ENCODE measurements at places on chromosomes 6 and 20. TPM values are rescaled to one million over a fixed set of nuclear protein-coding genes. Genes with fewer than 3 reads are reported as not detected.

Gene DTNBP1
- total RNA-seq = 23.2 TPM

Gene RHAG
- 0.97 TPM for total RNA-seq

Gene NFATC2
- total RNA-seq = 7.0 TPM

GRCh38 chr20:237929-238328 is 10.9 kb downstream of the DEFB129 start:
- no peak for DNase-seq

DNA sequence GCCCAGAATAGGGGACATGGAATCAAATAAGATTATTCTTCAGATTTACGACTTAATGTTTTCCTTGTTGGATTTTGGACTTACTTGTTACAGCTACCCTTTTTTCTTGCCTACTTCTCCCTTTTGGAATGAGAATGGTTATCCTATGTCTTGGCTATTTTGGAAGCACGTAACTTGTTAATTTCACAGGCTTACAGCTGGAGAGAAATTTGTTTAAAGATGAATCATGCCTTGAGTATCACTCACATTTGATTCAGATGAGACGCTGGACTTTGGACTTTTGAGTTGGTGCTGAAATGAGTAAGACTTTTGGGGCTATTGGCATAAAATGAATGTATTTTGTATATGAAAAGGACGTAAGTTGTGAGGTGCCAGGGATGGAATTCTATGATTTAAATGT is 83.3 kb downstream of the SMPDL3A start:
- no peak for DNase-seq

GRCh38 chr6:68196645-68197044 is 438.4 kb upstream of the ADGRB3 start:
- DNase-seq = no peak

DNA sequence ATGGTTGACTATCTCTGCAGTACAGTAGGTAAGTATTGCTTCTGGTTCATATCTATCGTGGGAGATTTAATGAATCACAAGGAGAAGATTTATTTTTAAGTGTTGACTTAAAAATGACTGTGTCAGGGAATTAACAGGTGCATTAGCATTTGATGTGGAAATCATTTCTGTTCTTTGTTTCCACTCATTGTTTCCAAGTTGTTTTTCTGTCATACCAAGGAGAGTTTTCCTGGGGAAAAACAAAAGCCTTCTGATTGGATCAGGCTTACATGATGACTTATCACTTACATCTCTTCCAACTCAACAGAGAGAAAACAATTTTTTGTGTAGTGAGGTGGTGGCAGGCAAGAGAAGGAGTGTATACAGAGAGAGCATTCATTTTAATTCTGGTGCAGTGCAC is 686.4 kb downstream of the HTR1B start:
- DNase-seq = no peak
